Stimulated activated CD4-positive, alpha-beta T cell treated with anti-CD3 and anti-CD28 coated beads, Interleukin-1b, Interleukin-23, amount 100 ng/mL, for 48 hours (primary cell): ENCODE measurements at places on chromosomes 7 and 10.

- no peak for DNase-seq
Observed at GRCh38 chr10:7696545-7696944, 6.6 kb upstream of the ITIH2 start.

DNA sequence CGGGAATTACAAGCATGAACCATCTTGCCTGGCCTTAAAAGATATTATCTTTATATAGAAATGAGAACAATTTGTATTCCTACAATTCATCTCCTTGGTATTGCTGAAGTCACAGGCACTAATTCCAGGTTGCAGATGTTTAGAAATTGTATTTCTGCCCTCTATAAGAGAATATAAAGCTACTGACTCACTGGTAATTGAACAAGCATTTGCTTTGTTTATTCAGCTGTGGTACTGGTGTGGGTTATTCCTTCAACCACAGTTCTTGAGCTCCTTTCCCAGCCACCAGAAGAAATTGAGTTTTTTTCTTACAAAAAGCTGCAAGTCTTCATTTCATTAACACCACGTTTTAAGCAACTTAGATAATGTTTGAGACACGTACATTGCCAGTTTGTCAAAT is 29.0 kb upstream of the MPP7 start:
- DNase-seq, result no peak

DNA sequence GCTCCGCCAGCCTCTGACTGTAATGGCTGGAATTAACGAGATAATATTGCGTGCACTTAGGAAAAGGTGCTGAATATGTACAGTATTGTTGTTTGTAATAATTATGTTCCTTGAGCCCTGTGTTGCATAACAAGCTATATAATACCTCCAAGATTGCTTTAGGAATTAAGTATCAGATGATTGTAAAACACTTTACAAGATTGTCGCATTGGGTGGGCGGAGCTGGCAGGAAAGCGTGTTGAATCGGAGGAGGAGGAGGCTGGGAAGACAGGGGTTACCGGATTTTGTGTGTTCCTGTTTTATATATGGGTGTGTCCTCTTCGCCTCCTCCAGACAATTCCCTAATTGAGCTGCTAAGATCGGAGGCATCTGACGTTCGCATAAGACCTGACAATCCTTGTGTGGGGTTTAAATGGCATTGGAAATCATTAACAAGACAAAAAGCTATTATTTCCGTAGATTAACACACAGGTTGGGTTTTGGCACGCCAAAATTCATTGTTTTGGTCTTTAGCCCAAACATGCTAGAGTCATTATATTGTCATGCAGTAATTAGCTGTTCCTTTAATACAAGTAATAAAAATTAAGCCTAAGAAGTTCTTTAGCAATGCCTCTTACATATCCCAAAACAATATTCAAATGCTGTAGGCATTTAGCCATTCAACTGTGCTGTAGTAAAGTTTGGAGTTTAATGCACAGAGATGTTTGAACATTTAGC is 192.9 kb upstream of the SH2B2 start:
- no peak for DNase-seq

GRCh38 chr7:74560086-74560719 is 97.3 kb upstream of the GTF2I start:
- no peak for DNase-seq

GRCh38 chr7:151784853-151785680 is 91.8 kb downstream of the PRKAG2 start:
- no peak for DNase-seq

DNA sequence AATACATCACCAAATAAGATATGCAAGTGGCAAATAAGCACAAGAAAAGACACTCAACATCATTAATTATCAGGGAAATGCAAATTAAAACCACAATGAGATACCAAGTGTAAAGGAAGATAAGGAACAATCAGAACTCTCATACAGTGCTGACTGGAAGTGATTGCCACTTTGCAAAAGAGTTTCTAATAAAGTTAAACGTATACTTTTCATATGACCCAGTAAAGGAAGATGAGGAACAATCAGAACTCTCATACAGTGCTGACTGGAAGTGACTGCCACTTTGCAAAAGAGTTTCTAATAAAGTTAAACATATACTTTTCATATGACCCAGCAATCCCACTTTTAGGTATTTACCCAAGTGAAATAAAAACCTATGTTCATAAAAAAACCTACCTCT is 12.2 kb upstream of the JMJD1C start:
- no peak for DNase-seq

- no peak for DNase-seq
Observed at GRCh38 chr10:112857493-112857892, 92.6 kb upstream of the TCF7L2 start.

- DNase-seq, result peak; percentile 20
Observed at GRCh38 chr10:69088471-69088769, 517 bp downstream of the SRGN start.

GRCh38 chr10:3948843-3949242 is 163.8 kb upstream of the KLF6 start:
- peak; percentile 77 for DNase-seq

- no peak for DNase-seq
Observed at GRCh38 chr7:55723621-55723941, 139.0 kb downstream of the SEPTIN14 start.

- no peak for DNase-seq
Observed at GRCh38 chr10:79492839-79493238, 19.5 kb upstream of the EIF5AL1 start.

DNA sequence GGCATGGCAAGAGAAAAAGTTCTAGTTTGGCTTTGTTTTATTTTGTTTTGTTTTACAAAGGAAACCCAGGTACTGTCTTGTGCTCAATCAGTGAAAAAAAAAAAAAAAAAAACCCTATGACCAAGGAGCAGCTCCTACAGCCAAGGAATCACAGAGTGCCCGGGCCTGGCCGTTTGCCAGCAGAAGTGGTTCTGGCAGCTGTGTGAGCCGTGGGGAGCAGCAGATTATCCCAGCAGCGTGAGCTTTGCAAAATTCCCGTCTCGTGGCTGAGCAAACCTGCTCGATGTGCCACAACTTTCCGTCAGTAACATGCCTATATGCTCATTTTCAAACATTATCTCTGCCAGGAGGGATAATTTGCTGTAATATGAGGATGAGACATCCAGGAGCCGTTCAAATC is 293.7 kb downstream of the POU6F2 start:
- no peak for DNase-seq

DNA sequence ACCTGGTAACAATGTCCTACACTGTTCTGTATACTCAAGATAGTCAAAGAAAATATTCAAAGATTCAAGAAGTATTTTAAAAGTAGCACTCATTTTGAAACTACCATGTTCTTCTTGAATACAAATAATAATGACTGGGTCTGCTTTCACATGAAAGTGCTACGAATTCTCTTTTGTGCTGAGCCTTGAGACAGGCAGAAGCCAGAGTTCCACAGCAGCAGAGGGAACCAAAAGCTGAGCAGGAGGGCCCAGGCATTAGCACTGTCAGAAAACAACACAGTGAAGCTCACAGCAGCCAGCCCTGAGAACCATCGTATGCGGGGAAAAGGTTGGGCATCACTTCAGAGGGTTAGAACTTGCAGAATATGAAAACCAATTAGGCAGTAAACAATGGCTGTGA is 38.9 kb downstream of the ANKMY2 start:
- DNase-seq, result no peak

GRCh38 chr7:99808766-99809165 is 19.0 kb upstream of the CYP3A43 start:
- DNase-seq, result no peak

- no peak for DNase-seq
Observed at GRCh38 chr10:77537720-77538373, 99.8 kb downstream of the KCNMA1 start.

GRCh38 chr10:70462349-70462984 is 16.1 kb upstream of the PALD1 start:
- no peak for DNase-seq

DNA sequence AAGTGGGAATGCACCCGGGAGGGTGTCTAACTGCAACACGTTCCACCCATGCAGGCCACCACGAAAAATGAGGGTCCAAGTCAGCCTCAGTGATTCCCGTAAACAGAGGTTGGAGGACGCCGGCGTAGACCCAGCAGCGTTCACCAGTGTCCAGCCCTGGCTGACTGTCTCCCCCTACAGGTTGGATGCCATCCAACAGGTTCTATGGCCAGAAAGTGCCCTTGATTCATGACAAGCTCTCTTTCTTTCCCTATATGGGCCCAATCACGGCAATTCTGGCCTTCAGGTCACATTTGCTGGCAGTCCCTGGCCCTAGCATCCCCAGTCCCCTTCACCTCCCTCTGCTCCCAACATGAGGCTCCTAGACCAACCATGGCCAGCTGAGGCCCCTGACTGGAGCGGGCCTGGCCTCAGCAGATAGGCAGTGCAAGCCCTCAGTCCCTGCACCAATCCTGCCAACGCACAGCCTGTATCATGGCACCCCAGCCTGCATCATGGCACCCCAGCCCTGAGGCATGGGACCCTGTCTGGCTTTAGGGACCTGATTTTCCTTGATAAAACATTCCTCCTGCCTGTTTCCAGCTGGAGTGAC is 227.4 kb downstream of the GRID1 start:
- DNase-seq, result peak; percentile 22

DNA sequence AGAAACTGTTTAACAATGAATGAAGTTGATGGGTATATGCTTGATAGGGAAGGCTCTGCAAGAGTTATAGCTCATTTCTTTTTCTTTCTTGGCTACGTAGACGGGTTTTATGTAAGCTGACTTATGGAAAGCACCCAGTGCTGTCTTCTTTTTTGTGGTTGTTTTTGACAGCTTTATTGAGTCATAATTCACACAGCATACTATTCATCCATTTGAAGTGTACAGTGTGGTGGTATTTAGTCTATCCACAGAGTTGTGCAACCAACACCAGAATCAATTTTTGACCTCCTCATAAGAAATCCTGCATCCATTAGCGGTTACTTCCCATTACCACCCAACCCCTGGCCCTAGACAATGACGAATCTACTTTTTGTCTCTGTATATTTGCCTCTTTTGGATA is 240.6 kb upstream of the KIAA1217 start:
- no peak for DNase-seq

GRCh38 chr10:110972231-110973134 is 53.1 kb downstream of the SHOC2 start:
- no peak for DNase-seq

DNA sequence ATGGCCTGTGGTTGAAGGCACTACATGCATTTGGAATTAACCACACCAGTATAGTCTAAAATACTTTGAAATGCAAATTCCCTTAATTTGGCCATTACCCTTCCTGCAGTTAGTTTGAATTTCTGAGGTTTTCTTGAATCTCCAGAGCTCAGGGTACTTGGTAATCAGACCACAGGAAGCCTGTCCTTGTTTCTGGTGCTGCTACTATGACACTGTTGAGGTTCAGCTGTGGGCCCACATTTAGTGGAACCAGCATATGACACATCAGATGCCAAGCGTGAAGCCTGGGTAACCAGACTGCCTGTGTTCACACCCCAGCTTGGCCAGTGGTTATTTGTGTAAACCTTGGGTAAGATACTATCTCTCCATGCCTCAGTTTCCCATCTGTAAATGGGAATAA is 124.3 kb downstream of the SNX10 start:
- no peak for DNase-seq
